ENCODE measurements at places on chromosomes 1 and 21.

DNA sequence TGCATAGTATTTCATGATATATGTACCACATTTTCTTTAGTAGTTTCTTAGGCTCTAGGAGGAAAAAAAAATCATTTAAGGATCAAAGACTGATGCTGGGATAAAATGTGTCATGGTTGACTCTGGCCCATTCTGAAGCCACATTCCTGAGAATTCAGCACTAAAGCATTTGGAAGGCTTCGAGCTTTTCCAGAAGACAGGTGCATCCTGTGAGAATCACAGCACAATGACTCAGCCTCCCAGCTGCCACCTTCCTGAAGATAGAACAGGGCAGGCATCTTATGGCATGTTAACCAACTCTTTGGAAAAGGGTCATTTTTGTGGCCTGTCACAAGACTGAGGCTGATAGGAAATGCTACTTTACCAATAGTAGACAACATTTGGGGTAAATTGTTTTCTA is 359.9 kb downstream of the PCP4 start:
- no peak overlapping the region for H3K4me3 ChIP-seq
- peaks cover 1% of the 10 kb centered on the region for H3K36me3 ChIP-seq
- H3K27me3 ChIP-seq: no peaks in the 10 kb centered on the region
- peaks cover 3% of the 10 kb centered on the region for H3K4me1 ChIP-seq
- no peak for DNase-seq
- H3K27ac ChIP-seq: no peak overlapping the region

- no peak overlapping the region for H3K4me3 ChIP-seq
- H3K4me1 ChIP-seq: peaks cover 14% of the 10 kb centered on the region
- no peaks in the 10 kb centered on the region for H3K27me3 ChIP-seq
- peaks cover 31% of the 10 kb centered on the region for H3K36me3 ChIP-seq
Measured at GRCh38 chr1:151653397-151653796, 41.5 kb downstream of the SNX27 start.

- peaks cover 12% of the 10 kb centered on the region for H3K36me3 ChIP-seq
- H3K4me3 ChIP-seq: no peak overlapping the region
- no peak overlapping the region for H3K27ac ChIP-seq
Measured at GRCh38 chr1:222920169-222920568, 105.3 kb downstream of the DISP1 start.

GRCh38 chr1:9823943-9824701 is at the start of gene CLSTN1:
Gene CLSTN1, minus strand, starts transcription at chr1:9823965. Its CDS starts 232 bp downstream, at chr1:9823733.
- DNase-seq: peak; percentile 78
- H3K4me3 ChIP-seq: peak within 1 kb of the TSS; percentile 92
- peaks cover 27% of the 10 kb centered on the region for H3K4me1 ChIP-seq
- peaks cover 1% of the 10 kb centered on the region for H3K36me3 ChIP-seq
- H3K27ac ChIP-seq: peak within 1 kb of the TSS; percentile 93
- peaks cover 26% of the 10 kb centered on the region for H3K27me3 ChIP-seq

DNA sequence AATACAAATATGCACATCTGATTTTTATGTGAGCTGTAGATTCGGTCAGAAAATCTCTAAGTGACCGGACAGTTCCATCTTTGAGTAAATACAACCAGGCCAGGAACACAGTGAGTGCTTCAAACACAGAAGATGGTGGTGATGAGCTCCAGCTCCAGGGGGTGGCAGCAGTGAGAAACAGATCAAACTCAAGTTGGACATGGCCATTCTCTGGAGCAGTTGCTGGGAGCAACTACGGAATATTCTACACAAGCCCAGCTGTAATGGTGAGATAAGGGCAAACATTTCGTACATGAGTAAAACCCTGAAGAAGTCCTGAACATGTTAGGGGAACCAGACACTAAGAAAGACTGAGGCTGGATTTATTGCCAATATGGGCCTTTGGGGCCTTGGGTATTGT is 100.7 kb downstream of the BARHL2 start:
- H3K4me1 ChIP-seq: peaks cover under 1% of the 10 kb centered on the region
- no peak for DNase-seq
- H3K27me3 ChIP-seq: peaks cover 9% of the 10 kb centered on the region
- no peak overlapping the region for H3K4me3 ChIP-seq
- no peak overlapping the region for H3K27ac ChIP-seq
